GM04503 (cell line): ENCODE measurements at places on chromosomes 4 and X.
A peak's percentile ranks its signal among the peaks of the same experiment; 100 is the strongest.

DNA sequence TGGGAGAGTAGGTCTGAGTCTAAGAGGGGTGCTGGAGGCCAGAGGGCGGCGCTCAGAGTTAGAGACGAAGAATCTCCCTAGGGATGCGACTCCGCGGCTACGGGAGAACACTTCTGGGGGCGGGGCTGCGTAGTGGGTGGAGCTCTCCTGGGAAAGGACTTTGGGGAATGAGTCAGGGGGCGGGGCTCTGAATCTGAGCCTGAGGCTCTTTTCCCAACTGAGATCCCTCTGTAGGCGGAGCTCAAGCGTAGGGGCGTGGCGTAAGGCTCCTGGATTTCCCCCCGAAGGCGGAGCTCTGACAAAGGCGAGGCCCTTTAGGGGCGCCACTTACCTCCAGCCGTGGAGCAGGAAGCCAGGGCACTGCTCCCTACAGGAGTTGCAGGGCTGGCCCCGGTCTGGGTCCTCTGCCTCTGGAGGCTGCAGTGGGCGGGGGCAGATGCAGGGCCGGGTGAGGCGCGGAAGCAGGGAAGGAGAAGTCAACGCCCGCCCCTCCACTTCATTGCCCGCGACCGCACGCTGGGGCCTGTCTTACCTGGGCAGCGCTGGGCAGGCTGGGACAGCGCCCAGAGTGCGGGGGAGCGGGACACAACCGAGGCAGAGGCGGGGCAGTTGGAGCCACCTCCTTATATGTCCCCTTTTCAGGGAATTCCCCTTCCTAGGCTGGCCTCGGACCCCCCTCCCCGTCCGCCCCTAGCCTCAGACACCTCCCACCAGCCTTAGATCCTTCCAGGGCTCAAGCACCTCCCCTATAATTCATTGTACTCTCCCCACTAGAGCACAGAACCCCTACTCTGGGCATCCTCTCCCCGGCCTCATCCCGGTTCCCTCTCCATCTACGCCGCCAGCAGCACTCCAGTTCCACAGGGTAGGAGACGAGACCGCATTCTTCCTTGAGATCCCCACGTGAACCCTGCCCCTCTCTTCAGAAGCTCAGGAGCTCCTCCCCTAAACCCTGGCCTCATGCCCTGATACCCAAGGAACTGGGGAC, 1.6 kb downstream of the PRICKLE3 start:
- peak; percentile 43 for DNase-seq

DNA sequence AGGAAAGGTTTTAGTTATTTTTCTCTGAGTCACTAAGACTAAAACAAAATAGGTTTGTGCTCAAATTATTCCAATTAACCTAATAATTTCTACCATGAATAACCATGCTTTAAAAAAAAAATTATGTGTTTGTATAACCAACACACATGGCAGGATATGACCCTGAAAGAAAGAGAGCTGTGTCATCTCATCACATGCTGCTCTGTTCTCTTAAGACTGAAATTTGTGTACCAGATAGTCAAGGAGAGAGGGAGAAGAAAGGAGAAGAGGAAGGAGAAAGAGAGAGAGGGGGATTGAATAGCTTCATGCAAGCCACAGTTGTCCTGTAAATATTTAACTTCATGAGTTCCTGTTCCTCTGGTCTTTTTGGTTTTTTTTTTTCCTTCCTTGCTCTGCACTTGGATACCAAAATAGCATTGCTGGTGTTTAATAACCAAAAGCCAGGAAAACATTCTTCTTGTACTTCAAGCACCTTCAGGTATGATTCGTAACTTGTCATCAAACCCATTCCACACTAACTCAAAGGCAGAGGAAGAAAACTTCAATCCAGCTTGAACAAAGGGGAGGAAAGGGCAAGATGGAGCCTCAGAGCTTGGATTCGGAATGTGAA, 6.4 kb upstream of the PROM1 start:
- DNase-seq = no peak

DNA sequence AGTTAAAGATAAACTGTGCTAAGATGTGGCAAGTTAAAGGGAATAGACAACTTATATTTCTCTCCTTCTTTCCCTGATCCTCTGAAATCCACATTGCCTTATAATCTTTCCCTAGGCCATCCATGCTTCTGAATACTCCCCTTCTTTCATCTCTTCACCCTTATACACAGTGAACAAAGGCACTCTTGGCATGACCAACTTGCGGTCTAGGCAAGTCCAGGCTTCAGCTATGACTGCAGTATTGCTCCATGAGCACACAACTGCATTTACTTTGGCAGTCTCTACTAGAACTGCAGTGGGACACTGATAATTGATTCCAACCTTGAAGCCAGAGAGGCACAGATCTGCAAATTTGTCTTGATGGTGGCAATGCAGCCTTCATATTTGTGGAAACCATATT, 24.2 kb upstream of the UBA6 start:
- DNase-seq = no peak

- DNase-seq = peak; percentile 39
These were observed 132.7 kb upstream of the MAP3K15 start for GRCh38 chrX:19647731-19648588.

DNA sequence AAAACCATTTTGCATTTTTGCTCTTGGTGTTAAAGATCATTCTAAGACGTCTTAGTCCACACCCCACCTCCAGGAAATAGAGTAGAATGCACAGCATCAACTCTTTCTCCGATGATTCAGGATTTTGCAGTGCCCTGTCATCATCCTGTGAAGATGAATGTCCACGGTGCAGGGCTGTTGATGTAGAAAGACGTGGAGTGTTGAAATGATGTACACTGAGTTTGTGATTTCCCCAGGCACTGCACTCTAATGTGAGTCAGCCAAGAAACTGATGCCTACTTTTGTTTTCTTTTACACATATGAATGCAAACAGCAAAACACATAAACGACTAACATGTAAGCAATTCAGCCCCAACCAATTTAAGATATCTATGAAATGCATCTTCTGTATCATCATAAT, 10.5 kb downstream of the LGI2 start:
- DNase-seq = no peak

DNA sequence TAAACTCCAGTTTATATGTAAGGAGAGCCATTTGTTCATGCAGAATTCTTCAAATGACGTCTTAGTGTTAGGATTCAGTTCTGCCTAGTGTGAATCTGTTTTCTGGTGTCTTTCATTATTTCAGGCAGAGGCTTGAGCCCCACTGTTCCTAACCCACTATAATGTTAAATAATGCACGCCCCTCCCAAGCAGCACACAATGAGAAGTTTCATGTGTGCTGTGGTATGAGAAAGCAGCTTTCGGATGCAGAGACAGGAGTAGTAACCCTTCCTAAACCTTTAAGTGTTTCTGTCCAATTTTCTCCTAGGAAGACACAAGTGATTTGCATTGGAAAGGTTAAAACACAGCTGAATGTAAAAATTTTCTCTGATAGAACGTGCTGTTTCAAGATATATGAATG, 54.5 kb downstream of the TRIM2 start:
- no peak for DNase-seq

GRCh38 chr4:118173956-118174725, 139.9 kb downstream of the NDST3 start:
- DNase-seq = peak; percentile 45

DNA sequence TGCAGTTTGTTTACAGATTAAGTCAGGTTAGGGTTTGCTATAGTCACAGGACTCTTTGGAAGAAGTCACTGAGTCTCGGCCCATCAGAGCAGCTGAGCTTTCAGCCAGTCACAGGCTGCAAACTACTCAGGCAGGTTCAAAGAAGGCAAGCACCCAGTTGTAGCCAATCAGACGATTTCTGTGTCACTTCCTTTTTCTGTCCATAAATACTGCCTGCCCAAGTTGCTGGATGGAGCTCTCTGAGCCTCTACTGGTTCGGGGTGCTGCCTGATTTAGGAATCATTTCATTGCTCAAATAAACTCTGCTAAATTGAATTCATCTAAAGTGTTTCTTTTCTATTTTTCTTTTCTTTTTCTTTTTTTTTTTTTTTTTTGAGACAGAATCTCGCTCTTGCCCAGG, 7.3 kb upstream of the SH3BP2 start:
- no peak for DNase-seq

GRCh38 chr4:152016303-152016620, 255.5 kb upstream of the GATB start:
- no peak for DNase-seq

- no peak for DNase-seq
These were observed 16.7 kb downstream of the GAB3 start for GRCh38 chrX:154734061-154734781.

- no peak for DNase-seq
These were observed 736.9 kb upstream of the MAGEB2 start for GRCh38 chrX:29478336-29479069.

GRCh38 chrX:17415242-17415810, 40.3 kb downstream of the NHS start:
- DNase-seq = no peak
